Esophagus (tissue), 2 donors: ENCODE measurements at places on chromosomes 2 and 18. TPM values are rescaled to one million over a fixed set of nuclear protein-coding genes. Genes with fewer than 3 reads are reported as not detected.

The VIT gene
- 4.0 TPM for polyA plus RNA-seq

The TWIST2 gene
- 5.2 TPM for polyA plus RNA-seq

The KHK gene
- 2.2 TPM for polyA plus RNA-seq

The MAP3K19 gene
- not detected for polyA plus RNA-seq

The TRIM43B gene
- 0.01 TPM for polyA plus RNA-seq

The SPR gene
- 17.2 TPM for polyA plus RNA-seq

The WDR75 gene
- 16.5 TPM for polyA plus RNA-seq

The CDK15 gene
- polyA plus RNA-seq, result 0.18 TPM

The NEMP2 gene
- 1.4 TPM for polyA plus RNA-seq

The ABCA12 gene
- polyA plus RNA-seq, result 1.0 TPM

The TDRD15 gene
- polyA plus RNA-seq, result not detected

The COLEC12 gene
- polyA plus RNA-seq, result 1.2 TPM

The FOXI3 gene
- polyA plus RNA-seq, result not detected

The SERPINB2 gene
- polyA plus RNA-seq, result 186 TPM

The HOXD8 gene
- polyA plus RNA-seq, result 1.0 TPM

The ADRA2B gene
- polyA plus RNA-seq, result 0.27 TPM

The CYP27A1 gene
- 3.3 TPM for polyA plus RNA-seq

The NPPC gene
- 2.2 TPM for polyA plus RNA-seq

The TOGARAM2 gene
- 1.8 TPM for polyA plus RNA-seq

The ITGA6 gene
- 18.5 TPM for polyA plus RNA-seq

The NT5DC4 gene
- not detected for polyA plus RNA-seq

The CRYBA2 gene
- polyA plus RNA-seq, result 0.49 TPM

The DSG1 gene
- 8.4 TPM for polyA plus RNA-seq

The CAB39 gene
- 33.6 TPM for polyA plus RNA-seq

The MC5R gene
- 0.20 TPM for polyA plus RNA-seq

The GPR75 gene
- polyA plus RNA-seq, result 0.84 TPM

The CCDC141 gene
- 0.01 TPM for polyA plus RNA-seq

The RAD51AP2 gene
- polyA plus RNA-seq, result 0.05 TPM

The KCNJ3 gene
- polyA plus RNA-seq, result 0.02 TPM

The C2orf68 gene
- 31.7 TPM for polyA plus RNA-seq

The UGT1A4 gene
- 2.5 TPM for polyA plus RNA-seq

The SLC38A11 gene
- polyA plus RNA-seq, result 0.41 TPM
